Mesenteric fat pad (tissue), 1 donor: ENCODE measurements at places on chromosomes 13 and 19. TPM values are rescaled to one million over a fixed set of nuclear protein-coding genes. Genes with fewer than 3 reads are reported as not detected.

CGB8 gene
- total RNA-seq: not detected

- DNase-seq: no peak
These were observed 29.6 kb downstream of the CAPS start for GRCh38 chr19:5943623-5944022.

- DNase-seq: no peak
These were observed 1891.6 kb upstream of the PCDH20 start for GRCh38 chr13:63307228-63307627.

GRCh38 chr13:44108331-44108858 lies 228.7 kb downstream of the LACC1 start:
- DNase-seq: no peak

CKM gene
- not detected for total RNA-seq
